ENCODE measurements at places on chromosomes 11 and 22.

- peak; percentile 48 for DNase-seq
Observed at GRCh38 chr11:36376009-36376887, 80.2 kb downstream of the PRR5L start.

DNA sequence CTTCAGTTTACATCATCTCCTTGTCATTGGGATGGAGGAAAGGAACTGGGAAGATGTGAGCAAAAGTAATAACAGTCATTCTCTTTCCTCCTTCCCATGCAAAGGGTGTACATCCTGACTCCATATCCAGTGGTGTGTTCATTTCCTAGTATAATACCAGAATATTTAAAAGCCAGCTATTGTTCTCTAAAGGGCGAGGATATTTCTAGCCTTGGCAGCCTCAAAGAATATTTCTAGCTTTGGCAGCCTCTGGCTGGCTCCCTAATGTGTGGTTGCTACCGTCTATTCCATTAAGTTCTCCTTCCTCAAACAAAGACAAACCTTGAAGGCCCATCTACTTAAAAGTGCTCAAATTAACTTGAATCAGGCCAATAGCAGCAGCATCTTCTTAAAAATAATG, 114.0 kb downstream of the FAM76B start:
- no peak for DNase-seq

DNA sequence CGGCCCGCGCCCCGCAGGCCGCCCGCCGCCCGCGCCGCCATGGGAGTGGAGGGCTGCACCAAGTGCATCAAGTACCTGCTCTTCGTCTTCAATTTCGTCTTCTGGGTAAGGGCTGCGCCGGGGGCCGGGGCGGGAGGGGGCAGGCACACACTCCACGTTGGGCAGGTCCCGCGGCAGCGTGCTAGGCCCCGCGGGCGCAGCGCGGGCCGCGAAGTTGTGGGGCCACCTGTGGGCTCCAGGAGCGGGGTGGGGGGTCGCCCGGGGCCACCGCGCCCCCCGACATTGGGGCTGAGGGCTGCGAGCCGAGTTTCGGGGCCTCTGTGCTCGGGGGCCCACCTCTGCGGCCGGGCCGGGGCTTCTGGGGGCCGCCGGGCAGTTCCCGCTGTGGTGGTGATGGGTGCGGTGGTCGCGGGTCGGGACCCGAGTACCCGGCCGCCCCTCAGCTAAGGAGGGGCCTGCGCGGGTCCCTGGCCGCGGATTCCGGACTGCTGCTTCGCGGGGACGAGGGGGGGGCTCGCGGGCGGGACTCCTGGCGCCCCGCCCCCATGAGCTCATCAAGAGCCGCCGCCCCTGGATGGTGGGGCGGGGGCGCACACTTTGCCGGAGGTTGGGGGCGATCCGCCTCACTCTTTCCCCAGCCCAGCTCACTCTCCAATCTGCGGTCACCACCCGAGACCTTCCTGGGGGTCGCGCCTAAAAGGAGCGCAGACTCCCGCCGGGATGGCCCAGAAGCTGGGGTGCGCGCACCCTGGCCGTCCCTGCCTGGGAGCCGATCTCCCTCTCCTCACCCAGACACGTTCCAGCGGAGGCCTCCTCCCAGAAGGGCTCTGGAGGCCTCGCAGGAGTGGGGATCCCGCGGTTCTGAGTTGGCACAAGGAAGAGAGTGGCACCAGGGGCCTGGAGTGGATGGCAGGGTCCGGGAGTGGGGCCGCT, 667 bp downstream of the CD81 start:
- peak; percentile 67 for DNase-seq

GRCh38 chr11:105148241-105148640, 8.7 kb upstream of the CARD18 start:
- no peak for DNase-seq

DNA sequence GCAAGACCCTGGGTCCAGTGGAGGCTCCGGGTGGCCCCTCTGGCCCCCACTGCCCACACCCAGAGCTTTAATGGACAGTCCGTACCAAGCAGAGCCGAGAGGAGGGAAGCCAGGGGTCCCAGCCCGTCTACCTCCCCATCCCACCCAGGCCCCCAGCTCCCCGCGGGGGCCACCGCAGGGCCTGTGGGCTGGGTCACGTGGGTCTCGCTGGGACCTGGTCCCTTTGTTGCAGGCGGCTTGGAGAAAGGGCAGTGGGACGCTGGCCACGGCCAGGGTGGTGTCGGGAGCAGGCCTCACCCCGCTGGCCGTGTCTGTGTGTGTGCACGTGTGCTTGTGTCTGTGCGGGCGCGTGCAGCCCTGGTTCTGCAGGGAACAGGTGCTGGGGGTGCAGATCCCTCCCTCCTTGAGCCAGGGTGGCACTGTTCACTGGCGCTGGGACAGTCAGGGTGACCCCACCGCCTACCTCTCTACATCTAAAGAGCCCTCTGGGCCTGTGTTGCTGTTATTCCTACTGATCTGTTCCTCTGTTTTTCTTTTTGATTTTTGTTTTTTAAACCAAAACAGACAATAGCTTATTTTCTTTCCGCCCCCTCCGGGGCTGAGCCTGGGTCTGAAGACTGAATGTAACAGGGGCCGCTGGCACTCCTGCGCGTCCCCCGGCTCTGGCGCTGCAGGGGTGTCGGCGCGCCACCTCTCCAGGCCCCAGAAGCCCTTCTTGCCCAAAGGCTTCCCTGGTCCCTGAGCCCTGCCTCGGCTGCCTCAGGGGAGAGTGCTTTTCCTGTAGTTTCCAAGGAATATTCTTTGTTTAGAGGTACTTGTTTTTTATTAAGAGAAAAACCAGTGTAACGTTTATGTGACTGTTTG, 20.1 kb upstream of the TMEM191C start:
- peak; percentile 16 for DNase-seq

- no peak for DNase-seq
Observed at GRCh38 chr11:129613071-129613470, 202.6 kb upstream of the TMEM45B start.

DNA sequence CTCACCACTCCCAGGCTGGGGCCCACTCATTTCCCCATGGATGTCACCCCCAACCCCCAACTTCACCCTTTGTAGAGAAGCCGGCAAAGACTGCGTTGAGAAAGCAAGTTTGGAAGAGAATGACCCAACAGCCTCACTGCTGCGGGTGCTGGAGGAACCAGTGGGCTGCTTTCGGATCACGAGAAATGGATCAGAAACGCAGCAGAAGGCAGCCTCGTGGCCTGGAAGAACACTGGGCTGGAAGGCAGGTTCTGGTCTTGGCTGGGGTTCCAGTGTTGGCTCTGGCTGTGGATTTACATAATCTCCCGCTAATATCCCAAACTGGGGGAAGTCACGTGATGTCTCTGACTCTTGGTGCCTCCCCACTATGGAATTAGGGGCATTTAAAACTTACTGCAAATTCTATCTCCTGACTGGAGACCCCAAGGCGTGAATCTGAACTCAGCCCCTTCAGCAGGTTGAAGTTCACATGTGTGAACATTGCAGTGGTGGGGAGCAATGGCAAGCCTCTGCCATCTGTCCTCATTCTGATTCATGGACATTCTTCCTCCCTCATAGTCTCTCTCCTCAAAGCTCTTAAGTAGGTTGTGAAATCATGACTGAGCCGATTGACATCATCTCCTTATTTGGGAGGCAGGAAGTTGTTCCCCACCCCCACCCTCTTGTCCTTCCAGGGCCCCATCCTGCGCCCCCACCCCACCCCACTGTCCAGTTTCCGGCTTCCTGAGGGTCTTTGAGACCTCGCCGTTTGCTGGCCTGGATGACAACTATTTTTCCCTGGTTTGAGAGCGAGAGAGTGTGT, 37.0 kb upstream of the TIMP3 start:
- DNase-seq, result no peak

- DNase-seq, result peak; percentile 50
Observed at GRCh38 chr11:47768101-47768612, 1.0 kb upstream of the FNBP4 start.

- DNase-seq, result no peak
Observed at GRCh38 chr11:80636999-80637398, 1196.2 kb upstream of the TENM4 start.

DNA sequence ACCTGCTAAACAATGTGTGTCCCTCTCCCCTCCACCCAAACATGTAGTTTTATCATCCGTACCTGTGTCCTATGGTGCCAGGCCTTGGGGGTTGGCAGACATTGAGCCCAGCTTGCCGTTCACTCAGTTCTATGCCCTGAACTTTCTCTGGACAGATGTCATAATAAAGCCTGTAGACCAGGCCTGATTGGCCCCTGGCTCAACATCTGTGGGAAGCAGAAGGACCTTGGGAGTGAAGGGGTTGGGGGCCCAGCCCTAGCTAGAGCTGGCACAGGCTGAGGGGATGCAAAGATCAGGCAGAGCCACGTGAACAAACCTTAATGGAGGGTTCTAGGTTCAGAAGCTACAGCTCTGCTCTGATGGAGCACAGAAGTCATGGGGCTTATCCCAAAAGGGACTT, 600.6 kb downstream of the BUD13 start:
- DNase-seq, result no peak

- no peak for DNase-seq
Observed at GRCh38 chr22:35400501-35400790, 506 bp downstream of the MCM5 start.

DNA sequence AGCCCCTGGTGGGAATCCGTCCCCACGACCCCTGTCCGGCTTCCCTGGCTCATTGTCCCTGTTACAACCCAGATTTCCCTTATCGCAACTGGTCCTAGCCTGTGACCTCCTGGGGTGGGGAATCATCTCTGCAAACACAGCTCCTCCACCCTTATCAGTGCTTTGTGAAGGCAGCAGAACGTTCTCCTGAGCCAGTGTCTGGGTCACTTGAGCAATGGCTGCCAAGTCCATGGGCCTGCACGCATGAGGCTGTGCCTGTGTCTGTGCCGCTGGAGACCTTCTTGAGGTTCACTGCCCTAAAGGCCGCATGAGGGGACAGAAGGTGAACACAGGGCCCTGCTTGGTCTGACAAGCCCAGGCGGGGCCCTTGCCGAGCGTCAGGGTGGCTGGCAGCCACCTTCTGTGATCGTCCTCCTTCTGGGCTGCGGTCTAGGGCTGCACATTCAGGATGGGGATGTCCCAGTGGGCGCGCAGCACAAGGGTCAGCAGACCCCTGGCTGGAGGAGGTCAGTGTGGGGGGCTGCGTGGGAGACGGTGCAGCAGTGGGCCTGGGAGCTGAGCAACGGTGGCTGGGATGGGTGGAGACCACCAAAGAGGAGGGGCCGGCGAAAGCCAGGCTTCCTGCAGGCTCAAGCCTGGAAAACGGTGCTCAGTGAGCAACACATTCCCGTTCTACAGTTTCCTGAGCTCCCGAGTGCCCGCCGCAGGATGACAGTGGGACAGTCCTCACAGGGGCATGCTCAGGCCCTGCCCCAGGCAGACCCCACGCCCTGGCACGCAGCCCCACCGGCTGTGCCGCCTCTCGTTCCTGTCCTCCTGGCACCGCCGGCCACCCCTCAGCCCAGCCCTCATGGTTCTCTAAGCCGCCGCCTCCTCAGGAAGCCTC, 74.1 kb downstream of the CDKN1C start:
- DNase-seq, result no peak

GRCh38 chr11:86704710-86705109, 32.3 kb upstream of the ME3 start:
- DNase-seq, result no peak

- no peak for DNase-seq
Observed at GRCh38 chr11:83554876-83555275, 268.7 kb upstream of the CCDC90B start.

- DNase-seq, result no peak
Observed at GRCh38 chr11:22193348-22194051, 615 bp downstream of the ANO5 start.

DNA sequence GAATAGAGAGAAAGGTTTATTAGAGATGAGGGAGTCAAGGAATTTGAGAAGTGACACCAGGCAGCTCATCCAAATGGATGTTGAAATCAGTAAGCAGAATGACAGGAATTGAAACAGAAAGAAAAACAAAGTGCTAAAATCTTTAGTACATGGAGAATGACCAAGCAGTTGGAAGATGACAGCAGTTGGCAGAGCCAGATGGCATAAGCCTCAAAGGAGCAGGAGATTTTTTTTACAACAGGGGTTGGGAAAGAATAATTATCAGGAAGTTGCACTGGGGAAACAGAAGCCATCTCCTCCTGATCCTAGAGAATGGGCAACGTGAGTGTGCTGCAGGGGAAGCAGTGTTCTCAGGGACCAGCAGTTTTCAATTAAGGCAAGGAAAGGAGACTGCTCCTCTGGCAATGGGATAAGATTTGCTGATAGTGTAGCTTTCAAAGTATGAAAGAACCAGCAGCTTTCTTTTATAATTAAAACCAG, 28.9 kb downstream of the RAB39A start:
- no peak for DNase-seq

DNA sequence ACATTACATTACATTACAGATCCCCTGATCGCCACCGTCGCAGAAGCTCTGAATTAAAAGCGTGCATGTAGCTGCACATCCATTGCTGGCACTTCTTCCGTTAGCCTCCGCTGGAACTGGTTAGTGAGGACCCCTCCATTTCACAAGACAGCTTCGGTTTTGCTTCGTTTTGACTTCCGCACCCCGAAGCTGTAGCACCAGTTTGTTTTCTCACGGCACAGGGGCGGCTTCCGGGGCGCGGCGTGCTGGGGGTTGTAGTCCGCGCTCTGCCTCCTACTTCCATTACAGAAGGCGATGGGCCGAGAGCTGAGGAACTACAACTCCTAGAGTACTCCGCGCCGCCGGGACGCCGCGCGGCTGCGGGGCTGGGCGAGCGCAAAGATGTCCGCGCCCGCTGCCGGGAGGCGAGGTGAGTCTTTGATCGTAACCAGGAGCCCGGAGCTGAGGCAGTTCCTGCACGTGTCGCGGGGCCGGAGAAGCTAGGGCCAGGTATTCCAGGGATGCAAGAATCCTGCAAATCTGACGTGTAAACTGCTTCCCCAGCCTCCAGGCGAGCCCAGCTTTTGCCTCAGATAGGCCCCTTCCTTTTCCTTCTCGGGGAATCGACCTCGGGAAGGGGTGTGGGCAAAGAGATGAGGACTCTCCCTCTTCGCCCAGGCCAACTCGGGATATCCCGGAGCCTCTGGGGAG, at the start of gene PEX26:
Gene PEX26, plus strand, starts transcription at position 352 of the 690 bp plus-strand sequence. CDS start 387 bp downstream, outside the sequence.
- DNase-seq, result peak; percentile 94

GRCh38 chr11:14374922-14375830, 16.2 kb upstream of the RRAS2 start:
- DNase-seq, result no peak

GRCh38 chr11:84990141-84990540, 637.0 kb downstream of the DLG2 start:
- DNase-seq, result no peak

DNA sequence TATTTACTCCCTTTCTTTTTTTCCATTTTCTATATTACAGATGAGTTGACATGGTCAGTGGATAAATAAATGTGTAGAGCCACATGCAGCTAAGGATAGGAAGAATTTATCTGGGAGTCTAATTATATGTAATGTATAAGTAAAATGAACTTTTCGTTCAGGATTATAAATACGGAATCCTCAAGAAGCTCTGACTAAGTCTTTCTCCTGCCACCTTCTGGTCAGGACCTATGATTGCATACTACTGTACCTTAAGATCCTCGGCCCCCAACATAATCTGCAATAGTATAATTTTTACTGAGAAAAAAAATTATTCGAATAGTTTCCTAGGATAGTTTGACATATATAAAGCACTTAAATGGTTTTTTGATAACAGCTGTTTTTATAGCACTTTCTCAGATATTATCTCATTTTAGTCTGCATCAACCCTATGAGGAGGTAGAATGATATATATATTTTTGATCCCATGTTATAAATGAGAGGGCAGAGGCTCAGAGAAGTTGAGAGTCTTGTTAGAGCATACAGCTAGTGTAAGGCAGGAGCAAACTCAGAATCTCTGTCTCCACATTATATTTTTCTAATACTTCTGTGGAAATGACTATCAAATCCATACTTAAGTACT, 36.1 kb downstream of the CCDC90B start:
- DNase-seq, result no peak

- DNase-seq, result peak; percentile 72
Observed at GRCh38 chr11:62664405-62665074, 470 bp downstream of the C11orf98 start.

GRCh38 chr11:112085822-112086421, 634 bp downstream of the TIMM8B start:
- peak; percentile 66 for DNase-seq
